Uterine smooth muscle cell (primary cell): ENCODE measurements at places on chromosomes 3 and 15. TPM values are rescaled to one million over a fixed set of nuclear protein-coding genes. Genes with fewer than 3 reads are reported as not detected.

The TRH gene
- not detected in 2 replicates for total RNA-seq

The HDGFL3 gene
- 71.6 and 99.3 TPM in 2 replicates for total RNA-seq

The SPINT1 gene
- 0.37 and 0.66 TPM in 2 replicates for total RNA-seq

The SPATA12 gene
- 0.11 TPM in 1 of 2 replicates, not detected in the other for total RNA-seq

The DISP2 gene
- total RNA-seq, result under 0.01 and 0.12 TPM in 2 replicates

The CCDC71 gene
- total RNA-seq, result 18.1 and 24.7 TPM in 2 replicates

The C2CD4A gene
- total RNA-seq, result 0.12 TPM in 1 of 2 replicates, not detected in the other

The TMEM212 gene
- total RNA-seq, result 0.11 TPM in 1 of 2 replicates, not detected in the other

The ATOSA gene
- total RNA-seq, result 18.9 and 20.1 TPM in 2 replicates

The FRMD4B gene
- total RNA-seq, result 1.9 and 7.5 TPM in 2 replicates

The ALDH1L1 gene
- total RNA-seq, result 0.25 TPM in 1 of 2 replicates, not detected in the other

The RNF7 gene
- total RNA-seq, result 49.5 and 52.2 TPM in 2 replicates

The AQP9 gene
- not detected in 2 replicates for total RNA-seq

The KBTBD12 gene
- total RNA-seq, result not detected in 2 replicates

The ALPK3 gene
- total RNA-seq, result 0.11 and 0.25 TPM in 2 replicates

The ARID3B gene
- total RNA-seq, result 1.4 and 1.5 TPM in 2 replicates

The DUOXA1 gene
- 0.12 TPM in 1 of 2 replicates, not detected in the other for total RNA-seq

The SERINC4 gene
- 0.11 TPM in 1 of 2 replicates, not detected in the other for total RNA-seq

The PAK6 gene
- under 0.01 TPM in 2 replicates for total RNA-seq
